ENCODE measurements at places on chromosomes 3 and 15.

DNA sequence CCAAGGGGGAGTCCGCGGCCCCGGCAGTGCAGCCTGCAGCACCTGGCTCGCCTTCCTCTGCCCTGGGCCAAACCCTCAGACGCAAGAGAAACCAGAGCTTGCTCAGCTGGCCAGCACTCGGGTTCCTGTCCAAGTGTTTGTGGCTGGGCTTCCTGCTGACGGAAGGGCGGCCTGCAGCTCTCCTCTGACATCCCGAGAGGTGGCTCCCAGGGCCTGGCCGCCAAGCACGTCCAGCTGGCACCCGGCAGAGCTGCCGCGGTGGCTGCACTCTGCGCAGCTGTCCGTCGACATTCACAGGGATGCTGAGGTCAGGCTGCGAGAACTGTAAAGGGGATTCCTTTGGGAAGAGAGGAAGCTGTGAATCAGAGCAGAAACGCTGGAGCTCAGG, 85.6 kb downstream of the CPN2 start:
- DNase-seq, result peak; percentile 48

DNA sequence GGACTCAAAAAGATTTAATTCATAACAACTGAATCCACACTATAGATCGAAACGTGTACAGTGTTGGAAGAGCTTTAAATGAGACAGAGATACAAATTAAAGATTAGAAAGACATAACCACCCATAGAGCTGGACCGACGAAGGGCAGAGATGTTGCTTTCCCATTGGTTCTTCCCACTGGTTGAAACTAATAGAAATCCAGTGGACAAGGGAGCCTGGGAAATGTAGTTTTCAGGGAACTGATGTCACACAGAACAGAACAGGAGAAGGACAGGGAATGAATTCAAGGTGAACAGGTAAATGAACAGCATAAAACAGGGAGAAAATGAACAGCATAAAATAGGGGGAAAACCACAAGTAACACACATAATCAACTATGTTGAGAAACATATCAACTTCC, 328.7 kb downstream of the ZNF621 start:
- no peak for DNase-seq

- DNase-seq, result no peak
Measured at GRCh38 chr3:124960698-124961097, 26.1 kb upstream of the MUC13 start.

DNA sequence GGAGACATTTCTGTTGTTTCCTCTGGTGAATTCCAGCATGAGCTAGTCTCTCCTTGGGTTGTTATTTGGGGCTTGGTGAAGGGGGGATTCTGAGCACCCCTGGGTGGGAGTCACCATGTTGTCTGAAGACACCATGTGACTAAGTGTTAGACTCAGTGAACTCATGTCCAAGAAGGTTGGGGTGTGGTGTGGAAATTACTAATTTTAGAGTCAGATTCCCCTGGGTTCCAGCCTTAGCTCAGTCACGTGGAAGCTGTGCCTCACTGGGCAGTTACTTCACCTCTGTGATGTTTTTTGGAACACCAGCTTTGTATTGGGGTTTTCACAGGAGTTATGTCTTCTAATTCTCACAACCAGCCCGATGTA, 171.5 kb downstream of the RPLP1 start:
- peak; percentile 5 for DNase-seq

GRCh38 chr3:37625051-37625450, 236.6 kb upstream of the CTDSPL start:
- peak; percentile 12 for DNase-seq

- no peak for DNase-seq
Measured at GRCh38 chr3:115087512-115087911, 59.6 kb downstream of the ZBTB20 start.

DNA sequence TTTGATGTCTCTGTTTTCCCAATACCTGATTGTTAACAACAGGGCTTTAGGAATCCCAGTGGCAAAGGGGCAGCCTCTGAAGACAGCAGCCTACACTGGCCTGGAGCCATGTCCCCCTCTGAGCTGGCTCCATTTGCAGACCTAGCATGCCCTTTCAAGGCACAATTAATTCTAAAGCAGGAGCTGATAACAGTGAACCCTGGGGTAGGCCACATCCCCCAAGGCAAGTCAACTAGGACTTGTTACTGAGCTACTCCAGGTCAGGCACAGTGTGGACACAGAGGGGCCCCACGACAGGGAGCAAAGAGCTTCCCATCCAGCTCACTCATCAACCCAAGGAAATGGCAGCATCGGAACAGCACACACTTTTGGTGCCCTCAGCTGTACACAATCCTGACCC, 51.9 kb downstream of the SPSB4 start:
- no peak for DNase-seq

GRCh38 chr3:66602691-66603090, 101.9 kb upstream of the LRIG1 start:
- no peak for DNase-seq

DNA sequence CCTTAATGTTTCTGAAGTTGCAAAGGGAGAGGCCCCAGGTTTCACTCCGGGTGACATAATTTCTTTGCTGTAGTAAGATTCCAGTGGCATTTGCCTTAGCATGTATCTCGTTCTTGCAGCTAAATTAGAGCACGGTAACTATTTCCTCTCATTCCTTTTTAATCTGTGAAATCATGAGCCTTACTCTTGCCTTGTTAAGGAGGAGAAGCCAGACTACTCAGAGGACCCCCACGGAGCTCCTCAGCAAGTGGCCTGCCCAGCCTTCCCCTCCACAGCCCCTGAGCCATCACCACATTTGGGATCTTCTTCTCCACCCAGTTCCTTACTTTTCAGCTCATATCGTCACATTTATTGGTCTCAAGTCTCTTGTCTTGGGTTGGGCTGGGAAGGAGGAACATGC, 54.2 kb downstream of the ABHD2 start:
- DNase-seq, result no peak

DNA sequence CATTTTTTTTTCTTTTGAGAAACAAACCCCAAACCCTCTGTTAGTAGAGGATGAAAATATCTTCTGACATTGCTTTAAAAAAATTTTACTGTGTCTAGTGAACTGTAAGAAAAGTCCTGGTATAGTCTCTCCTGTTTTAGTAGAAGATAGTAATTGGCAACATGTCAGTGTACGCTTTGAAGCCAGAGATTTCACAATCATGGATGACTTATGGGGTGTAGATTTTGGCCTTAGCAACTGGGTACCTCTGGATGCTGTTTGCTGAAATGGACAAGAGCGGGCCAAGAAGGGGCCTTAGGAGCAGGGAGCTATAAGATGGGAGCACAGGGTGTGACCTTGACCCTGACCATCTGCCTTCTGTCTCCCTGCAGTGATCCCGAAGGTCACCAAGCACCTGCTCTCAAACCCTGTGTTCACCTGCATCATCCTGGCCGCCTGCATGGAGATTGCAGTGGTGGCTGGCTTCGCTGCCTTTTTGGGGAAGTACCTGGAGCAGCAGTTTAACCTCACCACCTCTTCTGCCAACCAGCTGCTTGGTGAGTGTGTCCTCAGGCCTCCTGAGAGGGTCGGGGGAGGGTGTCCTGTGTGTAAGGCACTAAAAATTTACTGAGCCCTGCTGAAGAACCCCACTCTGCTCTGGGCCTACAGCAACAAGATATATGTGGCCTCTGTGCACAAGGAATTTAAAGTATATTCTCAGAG, 266.7 kb downstream of the SLCO3A1 start:
- no peak for DNase-seq

GRCh38 chr3:43296565-43296964, 10.2 kb downstream of the SNRK start:
- no peak for DNase-seq

DNA sequence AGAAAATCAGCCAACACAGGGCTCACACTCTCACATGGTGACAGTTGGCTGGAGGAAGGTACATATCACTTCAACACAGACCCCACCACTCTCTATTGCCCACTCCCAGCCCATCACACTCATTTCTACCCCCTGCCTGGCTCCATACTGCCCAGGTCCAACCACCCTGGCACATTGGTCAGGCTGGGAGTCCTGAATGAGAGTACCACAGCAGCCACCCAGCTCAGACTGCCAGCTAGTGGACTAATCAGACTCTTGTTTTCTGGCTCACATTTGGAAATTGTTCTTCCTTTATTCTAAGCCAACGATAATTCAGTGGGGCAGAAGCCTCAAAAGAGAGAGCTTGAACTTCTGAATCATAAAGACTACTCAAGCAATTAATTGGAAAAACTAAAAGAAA, 20.0 kb downstream of the MRPL46 start:
- DNase-seq, result no peak

DNA sequence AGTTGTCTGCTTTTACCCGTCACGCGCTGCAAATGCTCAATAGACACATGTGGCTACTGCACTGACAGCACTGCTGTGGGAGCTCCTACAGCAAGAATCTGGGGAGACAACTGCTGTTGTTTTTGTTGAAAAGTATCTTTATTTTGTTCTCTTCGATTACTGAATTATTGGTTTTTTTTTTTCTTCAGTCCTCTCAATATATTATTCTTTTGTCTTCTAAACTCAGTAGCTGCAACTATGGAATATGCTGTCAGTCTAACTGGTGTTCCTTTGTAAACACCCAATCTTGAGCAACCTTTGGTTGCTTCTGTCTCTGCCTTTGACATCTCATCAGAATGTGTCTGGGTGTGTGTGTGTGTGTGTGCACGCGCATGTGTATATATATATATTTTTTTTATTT, 12.6 kb downstream of the DCP1A start:
- no peak for DNase-seq

DNA sequence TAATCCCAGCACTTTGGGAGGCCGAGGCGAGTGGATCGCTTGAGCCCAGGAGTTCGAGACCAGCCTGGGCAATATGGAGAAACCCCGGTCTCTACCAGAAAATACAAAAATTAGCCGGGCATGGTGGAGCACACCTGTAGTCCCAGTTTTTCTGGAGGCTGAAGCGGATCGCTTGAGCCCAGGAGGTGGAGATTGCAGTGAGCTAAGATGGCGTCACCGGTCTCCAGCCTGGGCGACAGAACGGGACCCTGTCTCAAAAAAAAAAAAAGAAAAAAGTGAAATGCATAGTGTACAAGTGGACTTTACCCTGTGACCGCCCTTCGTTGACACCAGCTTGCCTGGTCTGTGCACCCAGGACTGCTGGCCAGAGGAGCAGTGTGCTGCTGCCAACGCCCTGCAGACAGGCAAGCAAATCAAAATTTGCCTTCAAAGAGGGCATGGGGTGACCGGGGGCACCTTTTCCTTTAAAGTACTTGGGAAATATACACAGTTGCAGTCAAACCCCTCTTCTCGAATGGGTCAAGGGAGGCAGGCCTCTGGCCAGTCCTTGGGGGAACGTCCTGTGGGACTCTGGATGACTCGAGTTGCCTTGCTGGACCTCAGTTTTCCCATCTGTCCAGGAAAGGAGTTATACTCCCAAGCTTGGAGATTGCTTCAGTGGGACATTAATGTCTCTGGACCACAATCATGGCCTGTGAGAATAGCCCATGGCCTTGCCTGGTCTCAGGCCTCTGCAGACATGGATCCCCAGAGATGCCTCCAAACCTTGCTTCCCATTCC, 1.0 kb downstream of the XYLB start:
- DNase-seq, result no peak

DNA sequence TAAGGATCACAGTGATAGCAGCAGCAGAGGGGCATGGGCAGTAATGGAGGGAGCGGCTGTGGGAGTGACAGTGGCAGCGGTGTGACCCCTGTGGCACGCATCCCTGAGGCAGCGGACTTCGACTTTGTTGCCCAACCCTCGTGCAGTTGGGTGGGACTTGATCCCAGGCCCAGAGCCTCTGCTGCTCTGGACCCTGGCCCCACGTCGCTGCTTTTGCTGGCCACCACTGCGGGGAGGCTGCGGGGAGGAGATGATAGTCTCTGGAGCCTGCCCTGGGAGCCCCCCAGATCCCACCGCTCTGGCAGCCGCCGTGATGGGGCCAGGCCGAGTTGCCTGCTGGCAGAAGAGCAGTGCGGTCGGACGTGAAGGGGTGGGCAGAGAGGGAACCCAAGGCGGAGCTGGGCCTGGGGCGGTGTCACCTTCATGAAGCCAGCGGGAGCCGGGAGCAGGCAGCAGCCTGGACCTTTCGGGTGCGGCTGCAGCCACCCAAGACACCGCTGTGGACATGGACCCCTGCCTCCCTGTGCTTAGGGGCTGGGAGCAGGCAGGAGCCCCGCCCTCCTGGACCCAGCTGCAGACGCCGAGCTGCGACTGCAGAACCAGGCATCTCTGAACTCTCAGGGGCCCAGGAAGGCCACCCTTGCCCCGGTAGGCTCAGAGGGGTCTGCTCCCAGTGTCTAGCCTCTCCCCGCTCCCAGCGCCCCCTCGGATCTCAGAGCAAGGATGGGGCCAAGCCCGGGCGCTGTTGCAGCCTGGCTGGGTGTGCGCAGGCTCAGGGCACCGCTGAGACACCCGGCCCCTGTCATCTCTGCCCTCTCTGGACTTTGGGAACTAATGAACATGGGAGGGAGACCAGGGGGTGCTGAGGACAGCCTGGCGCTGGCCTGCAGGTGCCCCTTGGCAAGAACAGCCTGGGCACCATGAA, 38.3 kb downstream of the COMMD2 start:
- DNase-seq, result no peak

GRCh38 chr3:90018779-90019178, 911.4 kb downstream of the EPHA3 start:
- DNase-seq, result no peak

DNA sequence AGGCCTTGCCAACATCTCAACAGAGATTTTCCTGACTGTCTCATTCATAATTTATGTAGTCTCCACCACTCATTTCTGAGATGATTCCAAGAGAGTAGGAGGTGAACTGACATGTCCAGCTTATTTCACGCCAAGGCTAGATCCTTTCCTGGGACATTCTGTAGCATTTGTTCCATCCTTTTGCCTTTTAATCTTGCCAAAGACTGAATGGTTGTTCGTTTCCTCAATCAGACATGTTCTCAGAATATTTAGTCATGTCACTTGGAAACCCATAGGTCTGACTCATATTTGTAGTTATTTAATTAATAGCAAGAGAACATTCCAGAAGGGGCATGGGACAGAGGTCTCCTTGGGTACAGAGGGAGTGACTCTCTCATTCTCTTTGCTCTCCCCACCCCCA, 80.9 kb downstream of the DHX36 start:
- no peak for DNase-seq

Measured in ecto neural progenitor cell (in vitro differentiated cells).